Fibroblast of the aortic adventitia (primary cell): ENCODE measurements at places on chromosomes 5 and 9. TPM values are rescaled to one million over a fixed set of nuclear protein-coding genes. Genes with fewer than 3 reads are reported as not detected.

CORO2A gene
- total RNA-seq, result 0.36 and 0.57 TPM in 2 replicates

GRXCR2 gene
- 0.09 TPM in 1 of 2 replicates, not detected in the other for total RNA-seq

CTNND2 gene
- 1.9 TPM in 1 of 2 replicates, not detected in the other for total RNA-seq

ANAPC2 gene
- 25.7 and 28.0 TPM in 2 replicates for total RNA-seq

ATP6V0E1 gene
- total RNA-seq, result 224 and 229 TPM in 2 replicates

GPR151 gene
- not detected in 2 replicates for total RNA-seq

LCN15 gene
- total RNA-seq, result not detected in 2 replicates

RAB3C gene
- total RNA-seq, result not detected in 2 replicates

ROPN1L gene
- 0.63 TPM in 1 of 2 replicates, not detected in the other for total RNA-seq

PCA3 gene
- total RNA-seq, result not detected in 2 replicates

SLC4A9 gene
- total RNA-seq, result not detected in 2 replicates

ERAP2 gene
- total RNA-seq, result 6.7 and 9.6 TPM in 2 replicates

GNA14 gene
- total RNA-seq, result 1.5 and 6.1 TPM in 2 replicates

CCL28 gene
- 5.1 and 5.6 TPM in 2 replicates for total RNA-seq

ADRA1B gene
- total RNA-seq, result 0.63 TPM in 1 of 2 replicates, not detected in the other

SAPCD2 gene
- total RNA-seq, result 0.41 and 1.5 TPM in 2 replicates

POU5F2 gene
- total RNA-seq, result 1.2 and 3.1 TPM in 2 replicates

FXN gene
- 2.4 and 8.7 TPM in 2 replicates for total RNA-seq
